Gastroesophageal sphincter (tissue), 4 donors: ENCODE measurements at places on chromosomes 6 and 20. TPM values are rescaled to one million over a fixed set of nuclear protein-coding genes. Genes with fewer than 3 reads are reported as not detected.

CYP39A1 gene
- total RNA-seq: 12.5 TPM

DNA sequence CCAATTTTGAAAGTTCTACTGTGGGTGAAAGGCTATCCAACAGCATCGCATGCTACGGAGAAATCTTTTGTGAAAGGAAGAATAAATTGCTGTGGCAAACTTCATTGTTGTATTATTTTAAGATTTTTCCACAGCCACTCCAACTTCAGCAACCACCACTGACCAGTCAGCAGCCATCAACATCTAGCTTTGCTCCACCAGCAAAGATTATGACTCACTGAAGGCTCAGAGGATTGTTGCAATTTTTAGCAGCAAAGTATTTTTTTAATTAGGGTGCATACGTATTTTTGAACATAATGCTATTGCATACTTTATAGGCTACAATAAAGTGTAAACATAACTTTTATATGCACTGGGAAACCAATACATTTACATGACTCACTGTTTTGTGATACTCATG is 493.5 kb downstream of the TFAP2A start:
- ATAC-seq: no peak

RAET1L gene
- total RNA-seq: not detected

DNA sequence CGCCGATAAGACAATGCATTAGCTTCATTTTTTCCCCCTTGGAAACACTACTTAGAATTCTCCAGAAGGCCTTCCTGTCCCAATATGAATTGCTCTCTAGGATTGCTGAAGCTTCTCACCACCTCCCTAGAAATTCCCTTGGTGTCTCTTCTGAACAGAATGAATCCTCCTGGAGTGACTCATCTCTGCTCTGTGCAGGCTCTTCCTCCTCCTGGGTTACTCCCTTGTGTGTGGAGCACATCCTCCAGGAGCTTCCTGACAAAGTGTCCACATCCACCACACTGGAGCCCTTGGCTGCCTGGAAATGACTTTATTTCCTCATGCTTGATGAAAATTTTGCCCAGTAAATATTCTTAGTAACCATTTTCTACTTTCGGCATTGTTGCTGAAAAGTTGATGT is 54.4 kb downstream of the DTNBP1 start:
- ATAC-seq: peak; percentile 78

- ATAC-seq: no peak
Observed at GRCh38 chr6:108348655-108349349, 53.9 kb downstream of the AFG1L start.

DNA sequence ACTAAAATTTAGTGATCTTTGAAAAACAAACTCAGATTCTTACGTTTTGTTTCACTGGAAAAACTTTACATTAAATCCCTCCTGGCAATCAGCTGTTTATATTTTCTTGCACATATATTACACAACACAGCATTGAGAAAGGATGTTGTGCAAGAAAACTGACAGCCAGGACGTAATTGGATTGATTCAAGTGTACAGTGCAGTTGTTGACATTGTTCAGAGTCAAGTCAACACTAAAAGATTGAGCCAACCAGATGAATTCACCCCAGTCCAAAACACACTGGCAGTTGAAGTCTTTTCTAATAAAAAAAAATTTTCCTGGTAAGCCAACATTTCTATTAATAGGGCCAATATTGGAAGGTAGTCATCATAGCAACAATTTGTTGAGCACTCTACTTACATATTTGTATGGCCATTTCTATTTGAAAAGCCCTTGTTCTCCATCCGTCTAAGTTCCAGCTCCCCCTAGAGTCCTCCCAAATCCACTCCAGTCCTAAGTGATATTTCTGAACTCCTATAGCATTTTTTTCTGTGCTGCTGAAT is 20.9 kb upstream of the VNN1 start:
- ATAC-seq: peak; percentile 51

DNA sequence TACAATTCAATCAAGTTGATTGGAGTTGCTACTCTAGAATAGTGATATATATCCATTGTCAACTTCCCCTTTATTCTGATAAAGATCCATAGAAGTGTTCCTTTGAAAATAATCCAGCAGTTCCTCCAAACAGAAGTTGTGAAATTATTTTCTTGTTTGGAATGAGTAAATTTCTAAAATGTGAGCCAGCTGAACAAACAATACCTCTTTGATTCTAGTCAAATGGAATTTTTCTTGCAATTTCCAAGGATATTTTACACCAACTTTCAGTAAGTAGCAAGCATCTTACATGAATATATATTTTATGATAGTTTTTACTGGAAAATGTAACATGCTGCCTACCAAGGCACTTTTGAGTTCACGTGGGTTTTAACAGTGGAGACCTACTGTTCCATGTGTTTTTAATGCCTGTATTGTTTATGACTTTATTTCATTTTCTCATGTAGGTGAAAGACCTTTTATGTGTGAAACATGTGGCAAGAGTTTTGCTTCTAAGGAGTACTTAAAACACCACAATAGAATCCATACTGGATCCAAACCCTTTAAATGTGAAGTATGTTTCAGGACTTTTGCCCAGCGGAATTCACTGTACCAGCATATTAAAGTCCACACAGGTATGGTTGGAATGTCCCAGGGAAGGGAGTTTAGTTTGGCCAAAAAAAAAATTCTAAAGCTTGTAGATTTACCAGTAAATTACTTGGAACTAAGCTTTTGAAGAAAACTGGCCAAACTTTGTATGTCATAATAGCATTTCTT is 6.5 kb downstream of the GZF1 start:
- no peak for ATAC-seq

GRCh38 chr20:47863315-47863965 is 78.2 kb upstream of the SULF2 start:
- ATAC-seq: no peak

- no peak for ATAC-seq
Observed at GRCh38 chr6:5238336-5238735, 22.4 kb downstream of the LYRM4 start.

GRCh38 chr6:33841070-33841469 is 37.3 kb upstream of the MLN start:
- ATAC-seq: no peak

GRCh38 chr6:84521511-84521910 is 242.9 kb downstream of the TBX18 start:
- no peak for ATAC-seq

ZC3H12D gene
- 1.9 TPM for total RNA-seq

IMPG1 gene
- total RNA-seq: not detected

GRCh38 chr6:37793067-37793466 is 26.5 kb upstream of the ZFAND3 start:
- no peak for ATAC-seq

DNA sequence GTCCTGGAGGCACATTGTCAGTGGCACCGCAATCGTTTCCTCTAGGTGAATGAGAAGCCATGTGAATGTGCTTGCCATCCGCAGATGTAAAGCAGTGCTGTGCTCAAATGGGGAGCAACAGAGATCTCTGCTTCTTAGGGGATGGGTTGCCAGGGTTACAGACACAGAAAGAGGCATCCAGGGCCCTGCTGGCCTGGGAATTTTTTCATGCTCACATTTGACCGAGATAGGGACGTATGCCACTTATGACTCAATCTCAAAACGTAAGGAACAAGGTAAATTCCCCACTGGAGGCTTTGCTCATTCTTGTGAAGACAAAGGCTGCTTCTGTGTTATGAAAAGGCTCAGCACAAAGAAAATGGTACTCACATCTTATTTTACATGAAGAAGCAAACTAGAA is 11.0 kb downstream of the C6orf118 start:
- ATAC-seq: no peak
